Activated CD4-positive, alpha-beta memory T cell treated with anti-CD3 and anti-CD28 coated beads, Interleukin-2, amount 10 ng/mL, durations not matched to agents 7 days and 5 days (primary cell): ENCODE measurements at places on chromosomes 13 and 19. TPM values are rescaled to one million over a fixed set of nuclear protein-coding genes. Genes with fewer than 3 reads are reported as not detected.

DNA sequence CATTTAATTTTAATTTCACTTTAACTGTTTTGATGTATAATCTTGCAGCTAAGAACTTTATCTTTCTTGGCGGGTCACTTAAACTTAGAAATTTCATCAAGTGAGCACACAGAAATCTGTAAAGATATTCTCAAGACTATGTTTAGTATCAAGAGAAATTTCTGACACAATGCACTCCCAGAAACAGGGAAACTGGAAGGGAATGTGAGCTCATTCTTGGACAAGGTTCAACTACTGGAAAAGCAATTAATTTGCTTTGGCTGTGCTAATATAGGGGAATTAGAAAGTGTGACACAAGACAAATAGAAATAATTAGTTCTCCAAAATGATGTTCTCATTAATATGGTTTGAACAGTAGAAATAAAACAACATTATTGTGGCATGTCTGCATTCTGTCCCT lies 402.3 kb downstream of the DACH1 start:
- no peaks in the 10 kb centered on the region for H3K27me3 ChIP-seq
- H3K27ac ChIP-seq, result no peak overlapping the region
- DNase-seq, result no peak

GRCh38 chr13:108020027-108020426 lies 195.3 kb downstream of the LIG4 start:
- H3K4me1 ChIP-seq, result no peaks in the 10 kb centered on the region
- no peak overlapping the region for H3K27ac ChIP-seq
- H3K4me3 ChIP-seq, result no peak overlapping the region

DNA sequence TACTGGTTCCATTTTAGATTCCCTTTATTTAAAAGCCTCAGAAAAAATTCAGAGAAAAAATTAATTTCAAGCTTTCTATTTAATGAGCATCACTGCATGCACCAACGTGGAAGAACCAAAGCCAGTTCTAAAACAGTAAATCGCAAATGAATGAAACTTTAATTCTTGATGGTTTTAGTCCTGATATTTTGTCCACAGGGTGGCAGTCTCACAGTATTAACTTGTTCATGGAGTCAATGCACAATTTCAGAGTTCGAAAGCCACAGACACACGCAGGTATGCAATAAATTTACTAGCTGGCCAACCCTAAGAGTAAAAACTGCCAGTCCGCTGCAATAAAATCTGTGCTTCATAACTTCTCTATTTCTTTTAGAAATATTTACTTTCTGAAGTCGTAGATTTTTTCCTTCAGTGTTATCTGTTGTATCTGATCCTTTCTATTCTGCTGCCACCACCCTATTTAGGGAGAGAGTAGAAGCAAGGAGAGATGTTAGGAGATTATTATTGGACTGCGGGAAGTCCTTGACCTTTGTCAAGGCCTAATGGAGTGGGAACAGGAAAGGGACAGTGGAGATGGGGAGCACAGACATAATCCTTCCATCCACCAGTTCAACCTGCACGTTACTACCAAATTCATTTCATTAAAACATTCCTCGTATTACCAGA lies 7.0 kb upstream of the WBP4 start:
- no peak overlapping the region for H3K27ac ChIP-seq
- H3K36me3 ChIP-seq, result peaks cover 6% of the 10 kb centered on the region
- H3K4me3 ChIP-seq, result no peak overlapping the region
- H3K4me1 ChIP-seq, result peaks cover 58% of the 10 kb centered on the region

- no peak for DNase-seq
- no peak overlapping the region for H3K27ac ChIP-seq
- H3K4me1 ChIP-seq, result no peaks in the 10 kb centered on the region
Observed at GRCh38 chr13:93262729-93263345, 36.2 kb downstream of the GPC6 start.

- no peaks in the 10 kb centered on the region for H3K4me1 ChIP-seq
- no peak overlapping the region for H3K27ac ChIP-seq
- no peak for DNase-seq
- H3K27me3 ChIP-seq, result peaks cover 1% of the 10 kb centered on the region
- H3K36me3 ChIP-seq, result no peaks in the 10 kb centered on the region
Observed at GRCh38 chr19:32313569-32314265, 31.7 kb upstream of the ZNF507 start.

B3GNT8 gene
- total RNA-seq, result 5.4 TPM

ZNF284 gene
- 1.6 TPM for total RNA-seq

LMTK3 gene
- total RNA-seq, result 5.4 TPM

TEX29 gene
- total RNA-seq, result 0.93 TPM
